ENCODE measurements at places on chromosomes 1 and 21.

DNA sequence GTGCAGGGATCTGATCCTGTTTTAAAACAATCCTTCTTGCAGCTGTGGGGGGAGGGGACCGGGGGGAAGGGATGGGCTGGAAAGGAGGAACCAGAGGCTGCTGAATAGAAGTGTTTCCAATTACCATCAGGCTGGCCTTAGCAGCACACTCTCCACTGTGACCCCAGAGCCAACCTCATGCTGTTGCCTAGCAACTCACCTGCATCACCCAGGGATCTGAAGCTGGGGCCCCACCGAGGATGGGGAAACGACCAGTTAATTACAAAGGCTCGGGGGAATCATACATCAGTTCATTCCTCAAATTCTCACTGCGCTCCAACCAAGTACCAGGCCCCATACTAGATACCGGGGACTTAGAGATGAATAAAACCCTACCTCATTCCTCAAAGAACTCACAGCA lies 11.9 kb upstream of the GPX7 start:
- DNase-seq: no peak

DNA sequence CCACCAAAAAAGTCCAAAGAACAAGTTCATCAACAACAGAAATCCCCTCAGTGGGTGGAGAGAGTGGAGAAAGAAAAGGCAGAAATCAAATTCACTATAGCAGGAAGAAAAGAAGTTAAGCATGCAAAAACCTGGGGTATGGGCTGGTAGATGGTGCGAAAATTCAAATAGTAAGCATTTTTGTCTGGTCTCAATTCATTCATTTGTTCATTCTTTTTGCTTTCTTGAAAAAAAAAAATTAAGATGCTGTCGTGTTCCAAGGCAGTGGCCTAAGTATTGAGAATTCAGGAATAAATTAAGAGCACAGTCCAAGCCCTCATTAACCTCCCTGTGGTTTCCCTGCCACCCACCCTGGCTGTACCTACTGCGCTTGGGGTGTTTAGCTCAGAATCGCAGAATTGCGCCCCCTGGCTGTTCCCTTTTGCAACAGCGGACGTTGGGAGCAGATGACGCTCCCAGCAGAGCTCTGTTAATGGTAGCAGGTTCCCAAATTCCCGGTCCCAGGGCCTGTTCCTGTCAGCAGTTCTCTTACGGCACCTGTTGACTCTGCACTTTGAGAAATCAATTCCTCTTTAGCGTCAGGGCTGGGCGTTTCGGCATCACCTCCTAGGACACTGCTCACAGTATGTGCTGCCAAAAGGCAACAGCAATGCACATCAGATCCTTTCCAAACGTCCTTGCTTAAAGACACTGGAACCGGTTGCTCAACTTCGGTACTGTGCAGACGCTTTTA lies 34.0 kb upstream of the SSX2IP start:
- DNase-seq: no peak

DNA sequence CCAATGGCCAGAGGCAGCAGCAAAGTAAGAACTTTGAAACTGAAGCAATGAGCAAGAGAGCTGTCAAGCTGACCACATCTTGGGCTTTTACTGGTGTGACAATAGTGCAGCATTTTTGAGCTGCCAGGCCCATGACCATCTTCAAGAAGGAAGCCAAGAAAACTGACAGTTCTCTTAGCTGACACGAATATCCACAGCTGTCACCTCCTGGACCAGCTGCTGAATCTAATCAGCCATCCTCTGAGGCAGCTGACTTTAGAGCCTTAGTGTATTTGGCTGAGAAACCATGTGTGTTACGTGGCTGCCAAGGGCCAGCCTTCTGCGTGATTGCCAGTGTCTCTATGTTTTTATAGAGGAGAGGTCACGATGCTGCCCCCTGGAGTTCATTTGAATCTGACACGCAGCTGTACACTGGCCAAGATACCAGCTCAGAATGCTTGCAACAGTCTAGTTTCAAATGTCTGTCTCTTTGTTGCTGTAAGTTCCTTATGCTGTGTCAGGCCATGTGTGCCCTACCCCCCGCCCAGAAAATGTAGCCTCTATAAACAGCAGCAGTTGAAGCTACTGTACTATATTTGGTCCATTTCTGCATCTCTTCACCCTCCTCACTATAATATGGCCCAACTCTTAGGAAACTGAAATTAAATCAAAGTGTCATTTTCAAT lies 39.7 kb downstream of the PALMD start:
- DNase-seq: peak; percentile 10

- DNase-seq: no peak
These were observed 2.6 kb downstream of the KCNAB2 start for GRCh38 chr1:6048179-6048867.

DNA sequence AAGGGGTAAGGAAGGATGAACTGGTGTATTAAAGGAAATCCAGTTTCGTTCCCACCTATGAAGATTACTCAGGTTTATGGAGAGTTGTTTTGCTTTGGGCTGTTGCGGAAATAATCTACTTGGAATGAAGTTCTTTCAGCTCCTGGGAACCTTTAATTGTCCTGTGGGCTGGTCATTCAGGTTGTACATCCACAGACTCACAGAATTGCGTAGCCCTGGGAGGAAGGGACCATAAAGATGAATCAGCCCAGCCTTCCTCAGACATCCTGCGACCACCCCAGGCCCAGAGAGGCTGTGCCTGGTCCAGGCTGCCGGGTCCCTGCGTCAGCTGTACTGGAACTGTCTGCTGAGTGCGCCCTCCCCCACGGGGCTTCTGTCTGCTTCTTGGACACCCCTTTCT lies 72.7 kb downstream of the GALNT2 start:
- DNase-seq: no peak
